NCI-H187 (cell line): ENCODE measurements at places on chromosomes 5 and 9.

DNA sequence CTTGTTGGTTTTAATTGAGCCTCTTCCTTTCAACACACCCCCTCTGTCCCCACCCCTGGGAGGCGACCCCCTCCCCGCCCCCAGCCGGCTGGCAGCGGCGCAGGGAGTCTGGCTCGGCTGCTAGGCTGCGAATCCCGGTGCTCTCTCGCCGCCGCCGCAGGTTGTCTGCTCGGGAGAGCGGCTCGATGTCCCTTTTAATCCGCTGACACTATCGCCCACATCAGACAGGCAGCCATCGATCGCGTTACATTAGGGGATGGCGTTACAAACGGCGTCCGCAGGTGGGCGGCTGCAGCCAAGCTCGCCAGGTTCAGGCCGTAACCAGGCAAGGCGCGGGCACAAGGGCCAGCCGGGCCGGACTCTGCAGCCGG is 1.3 kb downstream of the NR2F1-AS1 start:
- DNase-seq, result peak; percentile 38

- DNase-seq, result no peak
Measured at GRCh38 chr9:123911024-123911423, 18.9 kb downstream of the DENND1A start.

GRCh38 chr9:134381671-134382516 is 55.6 kb downstream of the RXRA start:
- DNase-seq, result no peak

- no peak for DNase-seq
Measured at GRCh38 chr9:8268216-8268878, 468.8 kb upstream of the DMAC1 start.

DNA sequence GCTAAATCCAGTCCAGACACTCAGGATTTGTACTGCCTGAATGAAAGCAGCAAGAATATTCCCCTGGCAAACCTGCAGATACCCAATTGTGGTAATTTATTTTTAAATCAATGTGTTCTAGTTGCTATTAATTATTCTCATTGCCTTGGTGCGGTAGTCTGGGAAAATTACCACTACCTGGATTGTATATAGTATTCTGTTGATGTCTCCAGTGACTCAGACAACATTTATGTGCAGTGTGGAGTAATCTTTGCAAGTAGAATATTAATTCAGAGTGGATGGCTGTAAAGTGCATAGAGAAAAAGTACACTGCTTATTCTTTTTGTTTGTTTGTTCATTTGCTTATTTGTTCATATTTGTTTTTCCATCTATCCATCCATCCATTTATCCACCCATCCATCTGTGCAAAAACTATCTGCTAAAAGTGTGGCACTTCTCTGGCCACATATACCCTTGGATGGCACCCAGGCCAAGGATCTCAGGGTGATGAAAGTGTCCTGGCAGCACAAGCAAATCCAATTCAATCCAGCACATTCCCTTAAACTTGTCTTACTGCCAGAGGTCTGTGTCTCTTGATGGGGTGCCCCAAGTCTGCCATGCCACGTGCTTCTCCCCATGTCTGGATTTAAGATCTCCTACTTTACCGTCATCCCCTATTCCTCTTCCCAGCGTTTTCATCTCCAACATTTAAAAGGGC is 41.3 kb downstream of the NTRK2 start:
- DNase-seq, result no peak

GRCh38 chr5:168893283-168893682 is 314.1 kb upstream of the PANK3 start:
- DNase-seq, result no peak

- DNase-seq, result no peak
Measured at GRCh38 chr9:96464426-96464825, 14.5 kb downstream of the HABP4 start.

DNA sequence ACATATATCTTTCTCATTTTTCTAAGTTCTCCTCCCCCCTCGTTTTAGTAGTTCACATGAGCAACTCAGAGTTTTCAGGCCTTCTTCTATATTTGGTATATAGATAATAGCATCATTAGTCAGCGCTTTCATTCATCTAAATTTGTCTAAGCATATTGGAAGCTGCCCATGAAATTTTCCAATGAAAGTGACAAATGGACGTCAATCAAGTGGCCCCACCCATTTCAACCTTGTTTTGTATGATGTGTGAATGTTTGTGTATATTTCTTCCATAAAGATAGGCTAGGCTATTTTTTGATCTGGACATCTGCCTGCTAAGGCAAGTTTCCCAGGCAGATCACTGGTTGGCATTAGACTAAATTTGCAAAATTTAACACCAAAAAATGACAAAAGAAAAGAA is 104.0 kb upstream of the SSBP2 start:
- no peak for DNase-seq

- DNase-seq, result no peak
Measured at GRCh38 chr5:119902593-119902992, 273.2 kb downstream of the FAM170A start.

GRCh38 chr5:68465133-68465532 is 249.6 kb downstream of the PIK3R1 start:
- DNase-seq, result no peak

- DNase-seq, result no peak
Measured at GRCh38 chr5:159817262-159818029, 98.8 kb upstream of the ADRA1B start.

DNA sequence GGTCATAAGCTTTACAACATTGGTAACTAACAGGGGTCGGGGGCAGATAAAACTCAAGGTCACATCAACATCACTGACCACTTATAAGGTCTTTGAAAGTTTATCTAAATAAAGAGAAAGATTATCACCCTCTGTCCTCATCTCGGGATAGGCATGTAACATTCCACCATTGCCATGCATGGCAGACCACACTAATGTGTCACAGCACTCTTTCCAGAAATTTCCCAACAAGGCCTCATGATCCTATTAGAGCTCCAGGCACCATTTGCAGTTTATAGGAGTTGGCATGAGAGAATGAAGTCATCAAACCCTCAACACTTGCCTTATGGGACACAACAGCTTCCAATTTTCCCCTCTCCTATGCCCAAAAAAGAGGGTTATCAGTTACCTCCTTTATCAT is 31.9 kb upstream of the ZNF622 start:
- DNase-seq, result no peak

- DNase-seq, result no peak
Measured at GRCh38 chr5:179734536-179735164, 2.0 kb downstream of the MAML1 start.

GRCh38 chr9:82922686-82923085 is 140.3 kb downstream of the RASEF start:
- no peak for DNase-seq

DNA sequence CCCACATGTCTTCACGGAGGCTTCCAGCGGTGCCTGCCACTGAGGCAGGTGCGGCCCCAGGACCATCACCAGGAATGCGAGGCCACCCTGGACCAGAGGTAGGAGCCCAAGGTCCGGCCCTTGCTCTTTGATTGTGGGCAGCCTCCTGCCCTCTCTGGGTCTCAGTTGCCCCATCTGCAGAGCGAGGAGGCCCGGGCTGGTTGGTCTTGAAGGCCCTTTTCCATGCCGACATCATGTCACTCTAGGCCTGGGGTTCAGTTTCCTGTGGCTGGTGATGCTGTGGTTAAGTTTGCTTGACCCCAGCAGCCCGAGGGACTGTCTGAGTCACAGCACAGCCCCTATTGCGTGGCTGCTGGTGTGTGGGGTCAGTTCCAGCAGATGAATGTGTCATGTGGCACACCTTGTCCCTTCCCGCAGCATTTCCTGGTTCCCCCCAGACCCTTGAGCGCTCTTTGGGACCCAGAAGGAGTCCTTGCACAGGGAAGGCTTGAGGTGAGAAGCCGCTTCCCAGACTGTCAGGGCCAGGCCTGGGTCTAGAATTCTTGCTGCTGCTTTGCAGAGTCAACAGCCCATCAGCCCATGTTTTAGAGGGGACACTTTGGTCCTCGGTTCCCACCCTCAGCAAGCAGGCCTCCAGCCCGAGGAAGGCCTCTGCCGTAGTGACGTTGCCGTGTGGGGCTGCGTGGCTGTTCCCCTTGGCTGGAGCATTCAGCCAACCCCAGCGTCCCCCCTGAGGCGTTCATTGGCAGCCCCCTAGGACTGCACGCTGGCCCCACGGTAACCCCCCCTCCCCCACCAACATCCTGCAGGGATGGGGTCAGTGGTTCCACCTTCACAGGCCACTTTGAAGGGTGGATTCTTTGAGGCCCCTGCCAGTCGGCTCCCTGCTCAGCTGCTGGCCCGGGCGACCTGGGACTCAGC is 31.0 kb upstream of the HMCN2 start:
- DNase-seq, result no peak

GRCh38 chr9:107681988-107682387 is 192.4 kb upstream of the KLF4 start:
- DNase-seq, result no peak

DNA sequence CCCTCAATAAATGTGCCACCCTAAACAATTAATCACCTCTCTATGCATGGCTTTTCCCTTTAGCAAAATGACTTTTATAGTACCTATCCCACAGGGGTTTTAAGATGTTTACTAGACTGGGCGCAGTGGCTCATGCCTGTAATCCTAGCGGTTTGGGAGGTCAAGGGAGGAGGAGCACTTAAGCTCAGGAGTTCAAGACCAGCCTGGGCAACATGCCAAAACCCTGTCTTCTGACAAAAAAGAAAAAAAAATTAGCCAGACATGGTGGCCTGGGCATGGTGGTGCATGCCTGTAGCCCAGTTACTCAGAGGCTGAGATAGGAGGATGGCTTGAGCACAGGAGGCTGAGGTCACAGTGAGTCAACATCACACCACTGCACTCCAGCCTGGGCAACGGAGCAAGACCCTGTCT is 13.5 kb downstream of the SH3TC2 start:
- no peak for DNase-seq

GRCh38 chr5:14177634-14178033 is 34.5 kb downstream of the TRIO start:
- no peak for DNase-seq

DNA sequence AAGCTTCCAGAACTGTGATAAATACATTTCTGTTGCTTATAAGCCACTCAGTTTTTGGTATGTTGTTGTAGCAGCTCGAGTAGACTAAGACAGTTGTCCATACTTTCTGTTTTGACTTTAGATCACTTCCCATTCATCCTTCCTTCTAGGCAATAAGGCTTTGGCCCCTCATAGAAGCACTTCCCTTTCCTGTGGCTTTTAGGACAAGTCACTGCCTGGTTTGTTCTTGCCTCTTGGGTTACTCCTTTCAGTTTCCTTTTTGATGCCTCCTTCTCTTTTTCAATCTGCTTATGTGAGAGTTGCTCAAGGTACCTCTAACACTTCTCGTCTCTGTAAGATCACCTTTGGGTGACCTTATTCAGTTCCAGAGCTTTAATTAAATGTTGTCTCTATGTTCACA is 72.4 kb upstream of the NTRK2 start:
- no peak for DNase-seq

- DNase-seq, result no peak
Measured at GRCh38 chr9:133800266-133800665, 62.1 kb upstream of the SARDH start.

DNA sequence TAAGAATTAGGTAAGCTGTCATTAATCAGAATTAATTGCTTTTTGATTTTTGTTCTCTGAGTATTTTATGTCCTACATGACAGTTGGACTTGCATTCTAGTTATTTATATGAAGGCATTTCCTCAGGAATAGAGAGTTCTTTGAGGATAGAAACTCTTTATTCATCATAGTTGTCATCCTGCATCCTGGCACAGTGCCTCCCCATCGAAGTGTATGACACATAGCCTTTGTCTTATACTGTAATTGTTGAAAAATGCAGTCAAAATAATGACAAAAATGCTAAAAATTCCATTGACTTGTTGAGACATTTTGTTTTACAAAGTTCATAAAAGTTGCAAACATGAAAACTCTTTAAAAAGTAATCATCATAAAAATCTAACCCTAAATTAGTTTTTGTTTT is 36.5 kb downstream of the CFAP95 start:
- no peak for DNase-seq

- no peak for DNase-seq
Measured at GRCh38 chr9:87336407-87336806, 161.3 kb upstream of the DAPK1 start.

- DNase-seq, result no peak
Measured at GRCh38 chr5:94778299-94778698, 159.8 kb downstream of the SLF1 start.

GRCh38 chr5:31516802-31517201 is 15.1 kb downstream of the DROSHA start:
- no peak for DNase-seq

DNA sequence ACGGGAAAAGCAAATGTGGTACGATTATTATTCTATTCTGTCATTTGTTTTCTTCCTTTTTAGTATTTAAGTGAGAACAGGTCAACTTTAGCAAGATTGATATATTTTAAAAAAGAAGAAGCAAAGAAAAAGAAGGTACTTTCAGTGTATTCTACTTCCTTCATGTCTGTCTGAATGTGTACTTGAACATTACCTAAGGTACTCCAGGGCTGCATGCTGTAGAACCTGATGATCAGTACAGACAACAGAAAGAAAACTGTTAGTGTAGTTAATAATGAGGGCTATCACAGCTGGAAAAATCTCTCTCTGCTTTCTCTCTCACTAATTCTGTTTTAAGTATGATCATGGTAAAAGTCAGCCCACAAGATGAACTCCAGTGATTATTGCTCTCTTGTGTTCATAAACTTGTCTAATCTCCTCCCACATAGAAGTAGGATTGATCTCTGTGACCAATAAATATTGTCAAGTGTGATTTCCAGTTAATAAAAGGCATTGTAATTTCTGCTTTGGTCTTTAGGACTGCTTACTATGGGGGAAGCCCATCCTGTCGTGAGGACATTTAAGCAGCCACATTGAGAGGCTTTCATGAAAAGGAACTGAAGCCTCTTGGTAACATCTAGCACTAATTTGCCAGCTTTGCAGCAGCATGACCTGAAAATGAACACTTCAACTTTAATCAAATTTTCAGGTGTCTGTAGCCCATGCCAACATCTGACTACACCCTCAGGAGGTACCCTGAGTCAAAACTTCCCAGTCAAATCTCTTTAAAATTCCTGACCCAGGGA is 864.0 kb upstream of the ACO1 start:
- DNase-seq, result no peak

DNA sequence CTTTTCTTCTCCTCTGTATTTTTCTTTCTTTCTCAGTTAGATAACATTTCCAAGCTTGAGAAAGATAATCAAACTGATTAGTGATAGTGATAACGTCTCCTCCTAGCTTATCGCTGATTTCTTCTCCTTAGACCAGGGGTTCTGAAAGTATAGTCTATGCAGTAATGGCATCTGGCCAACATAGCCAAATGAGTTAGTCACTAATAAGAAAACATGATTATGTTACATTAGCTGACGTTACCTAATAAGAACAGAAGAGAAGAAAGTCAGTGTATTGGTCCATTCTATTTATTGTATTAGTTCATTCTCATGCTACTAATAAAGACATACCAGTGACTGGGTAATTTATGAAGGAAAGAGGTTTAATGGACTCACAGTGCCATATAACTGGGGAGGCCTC is 111.2 kb downstream of the STRBP start:
- DNase-seq, result no peak

DNA sequence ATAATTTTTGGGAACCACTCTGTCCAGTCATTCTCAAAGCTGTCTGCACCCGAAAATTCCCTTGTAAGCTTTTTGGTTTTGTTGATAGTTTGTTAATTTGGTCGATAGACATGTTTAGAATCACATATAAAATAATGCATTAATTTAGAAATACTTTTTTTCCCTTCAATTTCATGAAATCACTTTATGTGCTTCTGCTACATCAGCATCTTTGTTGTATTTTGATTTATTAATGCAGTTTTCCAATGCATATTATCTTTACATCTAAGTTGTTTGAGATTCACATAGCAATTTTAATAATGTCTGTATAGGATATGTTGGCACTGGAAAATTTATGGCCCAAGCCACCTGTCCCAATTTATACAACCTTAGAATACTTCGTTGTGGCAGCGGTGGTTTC is 60.6 kb upstream of the SV2C start:
- no peak for DNase-seq

- DNase-seq, result no peak
Measured at GRCh38 chr5:27158775-27159174, 120.4 kb upstream of the CDH9 start.
